ENCODE measurements at places on chromosomes 6 and 20.

DNA sequence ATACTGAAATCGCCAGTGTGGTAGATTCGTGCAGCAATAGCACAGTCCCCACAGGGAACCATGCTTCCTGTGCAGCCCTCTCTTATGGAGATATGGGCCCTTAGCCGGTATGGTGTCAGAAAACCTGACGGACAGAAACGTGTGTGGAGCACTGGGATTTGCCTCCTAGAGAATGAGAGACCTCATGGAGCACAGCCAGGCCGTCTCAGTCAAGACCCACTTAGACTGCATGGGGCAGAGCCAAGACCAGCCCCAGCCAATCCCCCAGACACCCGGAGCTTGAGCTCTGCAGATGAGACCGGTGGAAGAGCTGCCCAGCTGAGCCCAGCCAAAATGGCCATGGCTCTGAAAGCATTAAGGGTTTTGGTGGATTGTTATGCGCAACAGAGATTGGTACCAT lies 163.7 kb downstream of the DLL1 start:
- DNase-seq = no peak

DNA sequence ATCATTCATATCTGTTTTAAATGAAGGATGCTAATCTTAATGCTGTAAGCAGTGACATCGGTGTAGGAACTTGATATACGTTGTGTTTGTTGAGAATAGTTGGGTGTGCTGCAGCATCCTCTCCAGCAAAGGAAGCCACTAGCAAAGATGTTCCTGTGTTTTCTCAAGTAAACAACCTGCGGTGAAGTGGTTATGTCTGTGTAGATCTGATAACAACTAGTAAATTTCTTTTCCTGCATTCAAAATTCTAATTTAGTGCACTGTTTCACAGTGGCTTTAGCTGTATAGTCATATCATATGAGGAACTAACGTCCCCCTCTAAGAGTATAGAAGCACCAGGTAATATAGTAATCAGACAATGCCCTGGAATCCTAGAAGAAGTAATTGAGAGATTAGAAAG lies 38.7 kb downstream of the NCOA7 start:
- no peak for DNase-seq

DNA sequence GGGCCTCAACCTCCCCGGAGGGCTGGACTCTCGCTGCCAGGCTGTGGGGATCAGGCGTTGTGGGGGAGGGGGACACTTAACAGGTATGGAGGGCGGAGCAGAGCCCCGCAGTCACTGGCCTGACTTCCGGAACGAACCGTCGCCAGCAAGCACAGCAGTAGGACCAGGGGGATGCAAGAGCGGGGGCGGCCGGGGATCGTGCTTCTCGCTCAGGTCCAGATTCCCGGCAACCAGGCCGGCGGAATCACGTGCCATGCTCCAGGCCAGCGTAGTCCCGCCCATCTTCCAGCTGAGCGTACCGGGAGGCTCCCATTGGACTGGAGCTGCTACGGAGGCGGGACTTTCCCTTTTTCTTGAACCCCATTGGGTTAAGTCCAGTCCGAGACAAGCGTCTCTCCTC lies 10.0 kb upstream of the POU5F1 start:
- peak; percentile 40 for DNase-seq

GRCh38 chr20:10976051-10976450 lies 302.3 kb upstream of the JAG1 start:
- no peak for DNase-seq

GRCh38 chr6:37095997-37096396 lies 74.0 kb upstream of the PIM1 start:
- no peak for DNase-seq

- no peak for DNase-seq
Measured at GRCh38 chr6:25144919-25145318, 134.3 kb upstream of the CARMIL1 start.

GRCh38 chr20:40293740-40294139 lies 395.3 kb downstream of the MAFB start:
- DNase-seq = no peak

GRCh38 chr20:17941826-17942196 lies 26.8 kb downstream of the SNX5 start:
- DNase-seq = no peak

DNA sequence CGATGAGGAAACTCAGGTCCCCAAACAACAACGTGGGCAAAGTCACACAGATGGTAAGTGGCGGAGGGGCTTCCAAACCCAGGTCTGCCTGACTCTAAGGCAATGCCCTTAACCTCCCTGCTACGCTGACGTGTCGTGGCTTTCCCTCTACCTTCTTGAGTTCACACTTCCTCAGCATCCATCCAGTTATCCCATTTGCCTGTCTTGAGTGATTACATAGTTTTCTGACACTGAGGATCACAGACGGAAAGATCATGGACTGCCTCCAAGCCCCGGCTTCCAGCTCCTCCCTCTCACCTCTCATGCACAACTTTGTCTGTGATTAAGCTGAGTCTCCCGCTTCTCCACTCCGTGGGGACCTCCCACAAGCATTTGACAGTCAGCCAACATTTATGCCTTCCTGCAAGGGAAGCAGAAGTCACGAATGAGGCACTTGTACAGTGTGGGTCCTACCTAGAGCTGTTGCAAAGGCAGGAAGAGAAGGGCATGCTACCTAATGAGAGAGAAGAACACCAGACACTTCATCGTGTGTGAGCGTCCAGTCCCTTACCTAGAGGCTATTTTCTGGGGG lies 33.8 kb downstream of the TBC1D7 start:
- DNase-seq = no peak

GRCh38 chr6:128070406-128070805 lies 169.5 kb upstream of the THEMIS start:
- DNase-seq = no peak

DNA sequence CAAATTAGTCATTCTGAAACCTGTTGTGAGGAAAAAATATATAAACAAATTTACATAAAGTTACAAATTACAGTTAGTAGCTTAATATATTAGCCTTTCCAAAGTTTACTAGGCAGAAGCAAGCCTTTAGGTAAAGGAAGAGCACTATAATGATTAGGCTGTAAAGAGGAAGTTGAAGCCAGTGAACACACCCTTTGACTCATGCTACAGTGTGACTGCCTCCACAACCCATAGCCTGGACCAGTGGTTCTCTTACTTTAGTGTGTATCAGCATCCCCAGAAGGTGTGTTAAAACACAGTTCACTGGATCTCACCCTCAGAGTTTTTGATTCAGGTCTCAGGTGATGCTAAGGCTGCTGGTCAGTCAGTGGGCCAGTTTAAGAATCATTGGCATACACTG lies 91.4 kb upstream of the DEFB112 start:
- no peak for DNase-seq

GRCh38 chr6:26257272-26257671 lies 107.7 kb upstream of the BTN3A2 start:
- DNase-seq = no peak

GRCh38 chr6:112298816-112299281 lies 44.5 kb upstream of the LAMA4 start:
- no peak for DNase-seq

GRCh38 chr6:34047913-34048867 lies 97.7 kb downstream of the GRM4 start:
- DNase-seq = no peak

DNA sequence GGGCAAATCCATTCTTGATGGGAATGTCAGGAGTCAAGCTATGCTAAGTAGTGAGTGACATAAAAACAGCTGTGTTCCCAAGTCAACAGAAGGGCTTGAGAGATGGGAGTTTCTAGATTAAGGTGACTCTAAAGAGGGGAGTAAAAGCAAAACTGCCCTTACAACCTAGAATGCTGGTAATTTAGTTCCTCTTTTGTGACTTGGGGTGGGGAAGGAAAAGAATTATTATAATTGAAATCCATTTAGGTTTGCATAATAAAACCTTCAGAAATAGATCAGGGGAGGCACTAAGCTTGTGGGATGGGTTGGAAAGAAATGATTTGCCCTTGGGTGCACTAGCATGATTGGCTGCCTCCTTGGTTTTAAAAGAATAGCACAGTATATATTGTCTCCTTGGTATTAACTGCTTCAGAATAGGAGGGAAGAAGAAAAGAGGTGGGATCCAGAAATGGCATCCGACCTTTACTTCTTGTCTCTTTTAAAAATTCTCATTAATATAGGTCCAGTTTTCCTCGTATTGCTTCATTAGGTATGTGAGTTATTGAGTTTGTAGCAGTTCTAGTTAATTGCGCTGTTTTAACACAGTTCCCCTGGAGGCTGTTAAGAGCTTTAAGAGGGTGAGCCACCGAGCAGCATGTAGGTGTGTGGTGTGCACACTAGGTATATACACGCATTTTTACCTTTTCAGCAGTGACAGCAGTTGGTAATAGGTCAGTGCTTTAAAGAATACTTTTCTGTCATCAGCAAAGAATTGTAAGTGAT lies 95.3 kb upstream of the VSTM2L start:
- no peak for DNase-seq

DNA sequence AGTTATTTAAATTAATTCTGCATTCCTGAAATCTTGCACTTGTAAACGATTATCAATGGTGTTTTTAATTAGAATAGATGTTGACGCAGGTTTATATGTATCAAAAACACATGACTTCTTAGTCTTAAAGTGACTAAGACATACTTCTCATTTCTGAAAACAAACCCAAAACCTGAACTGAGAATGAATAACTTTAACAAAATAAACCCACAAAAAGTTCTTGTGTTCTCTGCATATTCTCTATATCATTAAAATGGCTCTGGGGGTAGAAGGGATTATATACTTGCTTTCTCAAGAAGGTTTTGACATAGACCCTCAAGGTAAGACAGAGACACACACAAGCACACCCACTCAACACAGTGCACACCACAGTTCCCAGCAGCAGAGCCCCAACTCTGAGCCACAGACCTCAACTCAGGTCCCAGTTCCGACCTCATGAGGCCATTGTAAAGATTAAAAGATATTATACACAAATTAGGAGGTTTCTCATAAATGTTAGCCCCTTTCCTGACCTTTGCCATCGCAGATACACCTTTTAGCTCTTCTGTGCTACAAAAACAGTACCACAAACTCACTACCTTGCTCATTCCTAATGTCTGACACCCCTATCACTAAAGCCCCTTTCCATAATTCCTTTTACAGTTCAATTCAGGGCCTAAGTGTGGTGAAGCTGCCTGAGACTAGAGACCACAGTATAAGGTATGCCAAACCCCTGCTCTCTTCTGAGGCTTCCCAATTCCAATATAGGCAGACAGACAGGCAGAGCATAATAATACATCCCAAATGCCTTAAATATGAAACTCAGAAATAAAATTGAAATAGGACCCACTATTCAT lies 267.8 kb downstream of the PTPRK start:
- DNase-seq = no peak

DNA sequence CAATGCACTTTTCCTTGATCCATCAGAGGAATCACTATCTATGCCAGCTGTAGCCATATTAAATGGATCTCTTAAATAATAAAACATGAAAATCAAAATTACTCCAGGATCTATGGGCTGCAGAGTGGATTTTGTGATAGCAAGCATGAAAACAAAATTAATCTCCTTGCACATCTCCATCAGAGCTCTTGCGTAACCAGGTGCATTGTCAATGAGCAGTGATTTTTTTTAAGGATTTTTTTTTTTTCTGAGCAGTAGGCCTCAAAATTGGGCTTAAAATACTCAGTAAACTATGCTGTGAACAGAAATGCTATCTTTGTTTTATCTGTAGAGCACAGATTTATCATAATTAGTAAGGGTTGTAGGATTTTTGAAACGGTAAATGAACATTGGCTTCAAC lies 11.5 kb upstream of the CST3 start:
- DNase-seq = no peak
